Pancreas (tissue), 10 donors: ENCODE measurements at places on chromosomes 6 and 20. TPM values are rescaled to one million over a fixed set of nuclear protein-coding genes. Genes with fewer than 3 reads are reported as not detected.

DNA sequence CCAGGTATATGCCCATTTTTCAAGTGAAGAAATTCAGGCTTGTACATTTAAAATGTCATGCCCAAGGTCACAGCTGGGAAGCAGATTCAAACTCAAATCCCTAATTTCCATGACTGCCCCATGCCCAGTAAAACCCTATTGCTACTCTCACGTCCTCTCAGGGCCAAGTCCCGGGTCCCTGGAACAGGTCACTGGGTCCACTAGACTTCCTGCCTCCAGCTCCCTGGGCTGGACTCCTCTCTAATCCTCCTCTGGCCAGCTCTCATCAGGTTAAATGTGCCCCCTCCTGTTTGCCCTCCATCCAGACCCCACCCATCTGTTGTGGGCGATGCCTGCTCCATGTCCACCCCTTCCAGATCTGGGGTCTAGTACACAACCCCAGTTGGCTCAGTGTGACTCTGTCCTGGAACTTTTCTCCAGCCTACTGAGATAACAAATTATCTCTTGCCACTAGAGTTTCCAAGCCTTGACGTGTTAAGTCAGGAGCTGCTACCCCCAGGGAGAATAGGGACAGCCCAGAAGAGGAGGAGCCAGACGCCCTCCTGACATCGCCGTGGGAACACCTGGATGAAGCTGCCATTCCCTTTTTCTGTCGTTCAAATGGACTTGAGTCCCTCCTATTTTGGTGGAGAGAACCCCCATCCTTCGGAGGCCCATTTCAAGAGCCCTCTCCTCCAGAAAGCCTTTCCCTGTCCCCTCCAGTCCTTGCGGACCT, 3.7 kb upstream of the SPDEF start:
- DNase-seq, result no peak

DNA sequence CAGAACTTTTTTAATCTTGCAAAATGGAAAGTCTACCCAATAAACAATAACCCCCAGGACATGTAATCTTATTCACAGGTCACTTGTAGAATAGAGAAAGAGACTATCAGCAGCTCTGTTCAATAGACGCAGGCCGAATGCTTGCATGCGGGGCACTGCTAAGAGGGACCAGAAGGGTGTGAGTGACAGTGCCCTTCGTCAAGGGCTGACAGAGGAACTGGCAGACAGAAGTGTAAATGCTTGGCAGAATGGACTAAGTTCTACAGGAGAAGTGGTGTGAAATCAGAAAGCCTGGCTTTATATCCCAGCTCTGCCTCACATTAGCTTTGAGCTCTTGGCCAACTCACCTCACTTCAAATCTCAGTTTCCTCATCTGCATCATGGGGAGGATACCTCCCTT, 21.0 kb downstream of the DDO start:
- DNase-seq, result no peak

DNA sequence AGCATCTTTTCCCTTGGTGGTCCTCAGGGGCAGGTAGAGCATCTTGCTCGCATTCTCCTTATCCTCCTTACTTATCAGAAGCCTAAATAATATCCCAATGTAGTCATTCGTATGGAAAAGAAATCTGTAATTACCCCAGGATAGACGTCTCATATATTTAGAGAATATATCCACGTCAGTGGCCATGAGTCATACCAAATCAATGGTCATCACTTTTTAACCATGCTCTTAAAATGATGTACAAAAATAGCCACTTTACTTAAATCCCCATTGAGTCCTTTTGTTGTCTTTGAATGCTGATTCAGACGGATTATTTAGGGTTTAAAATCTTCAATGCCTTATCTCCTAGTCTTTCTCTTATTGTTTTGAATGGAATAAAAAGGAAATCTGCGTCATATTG, 231.7 kb upstream of the STXBP5 start:
- no peak for DNase-seq

DNA sequence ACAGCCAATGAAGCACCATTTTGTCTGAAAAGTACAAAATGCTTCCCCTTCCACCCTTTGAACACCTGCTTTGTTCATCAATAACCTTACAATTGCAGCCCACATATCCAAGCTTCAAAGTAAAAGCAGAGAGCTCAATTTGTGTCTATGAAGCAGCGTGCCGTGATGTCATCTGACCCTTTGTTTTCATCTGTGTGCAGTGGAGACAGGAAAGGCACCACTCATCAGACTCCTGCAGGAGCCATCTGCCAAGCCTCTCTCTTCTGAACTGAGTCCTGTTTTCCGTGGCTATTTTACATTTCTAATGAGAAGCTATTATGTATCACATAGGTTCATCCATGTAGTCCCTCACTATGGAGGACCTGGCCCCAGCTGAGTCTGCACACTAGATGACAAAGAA, 7.5 kb upstream of the LY86 start:
- DNase-seq, result no peak

- no peak for DNase-seq
Observed at GRCh38 chr6:135320721-135321621, 139.9 kb downstream of the MYB start.

The HLA-DRB1 gene
- total RNA-seq, result 9.3 TPM

DNA sequence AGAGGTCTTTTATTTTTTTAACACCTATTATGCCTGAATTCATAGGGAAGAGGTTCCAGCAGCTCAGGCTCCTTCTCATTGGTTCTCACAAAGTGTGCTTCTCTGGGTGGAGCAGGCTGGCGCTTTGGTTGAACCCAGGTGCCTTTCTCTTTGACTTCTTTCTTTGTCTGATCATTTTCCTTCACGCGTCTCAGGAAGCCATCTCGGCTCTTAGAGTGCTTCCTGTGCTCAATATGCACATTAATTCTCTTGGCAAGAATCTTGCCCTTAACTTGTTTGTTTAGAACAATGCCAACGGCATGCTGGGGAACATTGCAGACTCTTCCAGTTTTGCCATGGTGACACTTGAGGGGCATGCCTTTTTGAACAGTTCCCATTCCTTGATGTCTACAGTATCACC, 44.2 kb upstream of the RNF24 start:
- DNase-seq, result no peak

GRCh38 chr6:5053864-5054244, 31.3 kb upstream of the PPP1R3G start:
- no peak for DNase-seq
